Stimulated activated CD8-positive, alpha-beta memory T cell treated with anti-CD3 and anti-CD28 coated beads, Interleukin-2, amount 100 ng/mL, for 48 hours (primary cell): ENCODE measurements at places on chromosomes 2 and 18.

GRCh38 chr2:171564463-171564862, 42.2 kb downstream of the CYBRD1 start:
- DNase-seq = no peak

DNA sequence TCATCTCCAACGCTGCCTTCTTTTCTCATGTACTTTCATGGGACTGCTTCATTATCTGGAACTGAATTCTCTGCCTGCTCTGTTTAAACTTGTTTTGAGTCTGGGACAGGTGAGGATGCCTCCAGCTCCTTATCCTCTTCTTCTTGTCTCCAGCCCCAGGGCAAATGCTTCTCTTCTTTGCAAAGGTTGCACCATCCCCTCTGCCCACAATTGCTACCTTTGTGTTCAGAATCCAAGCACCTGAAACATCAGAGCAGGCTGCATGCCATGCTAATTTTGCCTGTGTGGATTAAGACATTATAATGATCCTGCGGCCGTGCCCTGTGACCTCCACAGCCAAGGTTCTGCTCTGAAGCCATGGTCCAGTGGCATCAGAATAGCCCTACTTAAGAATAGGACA, 309.5 kb downstream of the EPHA4 start:
- no peak for DNase-seq

DNA sequence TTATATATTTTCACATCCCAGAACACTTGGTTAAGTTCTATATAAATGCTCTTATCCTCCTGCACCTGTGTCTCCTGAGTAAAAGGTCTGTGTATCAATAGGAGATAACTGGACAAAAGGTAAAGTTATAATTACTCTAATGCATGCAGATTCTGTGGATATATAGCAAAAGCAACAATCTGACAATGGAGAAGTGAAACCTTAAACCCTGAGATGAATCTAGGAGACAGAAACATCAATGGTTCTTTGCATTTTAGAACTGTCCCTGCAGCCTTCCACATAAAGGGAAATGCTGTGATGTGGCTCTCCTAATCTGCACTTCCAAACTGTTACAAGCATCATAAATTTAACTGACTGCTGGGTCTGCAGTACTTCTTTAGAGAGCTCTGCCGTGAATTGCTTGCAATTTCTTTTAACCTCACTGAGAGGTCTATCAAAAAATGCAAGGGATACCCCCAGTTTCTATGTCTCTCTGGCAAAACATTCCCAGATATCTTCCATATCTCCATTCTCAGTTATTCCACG, 42.8 kb upstream of the FSIP2 start:
- no peak for DNase-seq

- DNase-seq = no peak
These were observed 235.2 kb downstream of the DYSF start for GRCh38 chr2:71688530-71688929.

DNA sequence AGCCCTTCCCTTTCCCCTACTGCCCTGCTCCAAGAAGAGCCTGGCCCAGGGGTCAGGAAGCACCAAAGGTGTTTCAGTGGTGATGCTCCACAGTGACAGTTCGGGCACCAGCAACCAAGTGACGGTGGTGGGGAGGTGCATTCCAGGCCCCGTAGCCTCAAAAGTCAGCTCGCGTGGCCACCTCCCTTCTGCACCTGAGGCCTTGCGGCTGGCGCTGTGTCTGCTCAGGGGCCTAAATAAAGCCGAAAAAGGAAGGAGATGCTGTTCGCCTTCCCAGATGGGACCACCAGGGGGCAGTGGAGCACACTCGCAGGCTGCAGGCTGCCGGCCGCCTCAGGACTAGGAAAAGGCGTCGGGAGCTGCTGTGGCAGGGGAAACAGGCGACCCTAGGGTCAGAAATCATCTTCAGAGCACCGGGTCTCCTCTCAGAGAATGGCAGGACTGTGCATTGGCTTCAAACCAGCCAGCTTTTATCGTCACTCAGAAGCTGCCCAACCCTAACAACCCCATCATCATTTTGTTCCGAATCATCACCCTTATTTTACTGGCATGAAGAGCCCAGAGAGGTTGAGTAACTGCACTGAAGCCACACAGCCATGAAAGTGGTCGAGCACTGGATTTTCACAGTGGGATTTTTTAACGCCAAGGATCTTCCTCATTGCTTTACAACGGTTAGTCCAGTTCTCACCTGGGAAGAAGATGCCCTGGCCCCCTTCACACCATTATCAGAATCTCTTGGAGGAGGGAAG, 213.0 kb upstream of the CELF4 start:
- peak; percentile 23 for DNase-seq

DNA sequence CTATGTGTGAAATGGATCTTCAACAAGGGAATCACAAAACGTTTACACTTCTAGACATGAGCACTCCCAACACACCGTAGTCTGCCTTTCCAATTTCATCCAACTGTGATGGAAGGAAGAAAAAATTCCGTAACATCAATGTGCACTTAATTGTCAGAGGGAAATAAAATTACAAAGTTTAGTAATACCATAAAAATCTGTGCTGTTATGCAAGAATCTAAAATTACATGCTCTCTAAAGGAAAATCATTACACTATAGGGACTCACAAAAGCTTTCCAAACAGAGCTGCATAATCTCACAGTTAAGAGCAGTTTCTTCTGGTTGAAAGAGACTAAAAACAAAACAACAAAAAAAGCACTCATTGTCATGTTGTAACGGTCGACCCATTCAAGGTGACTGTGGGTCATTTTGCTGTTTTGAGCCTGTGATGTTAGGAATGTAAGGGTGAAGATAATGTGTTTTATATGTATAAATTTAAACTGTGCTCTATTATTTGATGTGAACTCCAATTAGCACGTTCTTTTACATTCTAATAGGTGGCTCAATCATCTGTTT, 698.0 kb downstream of the TDRD15 start:
- no peak for DNase-seq

- DNase-seq = no peak
These were observed 903.3 kb upstream of the KLHL29 start for GRCh38 chr2:22481486-22482259.

DNA sequence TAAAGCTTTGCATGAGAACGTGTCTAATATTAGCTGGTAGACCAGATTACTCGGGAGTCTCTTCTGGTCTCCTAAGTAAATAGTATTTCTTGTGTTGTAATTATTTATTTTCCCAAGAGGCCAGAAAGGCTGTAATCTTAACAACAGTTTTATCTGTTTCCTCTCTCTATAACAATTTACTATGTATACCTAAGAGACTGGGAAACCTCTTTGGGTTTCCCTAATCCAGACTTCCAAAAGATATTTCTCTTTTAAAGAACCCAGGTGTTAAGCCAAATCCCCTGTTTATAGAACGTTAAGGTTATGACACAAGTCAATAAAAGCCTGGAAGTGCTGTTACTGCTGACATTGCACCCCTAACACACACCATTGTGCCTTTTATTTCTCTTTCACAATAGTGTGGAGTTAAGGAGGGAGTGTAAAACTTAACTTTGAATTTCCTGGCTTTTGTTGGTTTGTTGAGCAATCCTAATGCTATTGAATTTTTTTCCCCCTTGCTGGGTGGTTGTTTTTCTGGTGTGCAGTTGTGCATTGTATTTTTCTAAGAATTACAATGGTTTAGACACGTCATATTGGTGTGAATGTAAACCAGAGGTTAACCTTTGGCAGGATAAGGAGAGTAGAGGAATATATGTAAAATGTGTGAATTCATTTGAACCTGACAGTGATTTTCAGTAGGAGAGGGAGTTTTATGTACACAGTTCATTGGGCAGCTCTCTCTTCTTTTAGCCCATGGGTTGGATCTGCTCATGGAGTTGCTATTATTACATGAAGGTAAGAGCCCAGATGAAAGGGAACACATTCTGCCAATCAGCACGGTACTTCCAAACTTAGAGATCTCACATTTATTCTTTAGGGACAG, 192.8 kb downstream of the MTX2 start:
- no peak for DNase-seq

DNA sequence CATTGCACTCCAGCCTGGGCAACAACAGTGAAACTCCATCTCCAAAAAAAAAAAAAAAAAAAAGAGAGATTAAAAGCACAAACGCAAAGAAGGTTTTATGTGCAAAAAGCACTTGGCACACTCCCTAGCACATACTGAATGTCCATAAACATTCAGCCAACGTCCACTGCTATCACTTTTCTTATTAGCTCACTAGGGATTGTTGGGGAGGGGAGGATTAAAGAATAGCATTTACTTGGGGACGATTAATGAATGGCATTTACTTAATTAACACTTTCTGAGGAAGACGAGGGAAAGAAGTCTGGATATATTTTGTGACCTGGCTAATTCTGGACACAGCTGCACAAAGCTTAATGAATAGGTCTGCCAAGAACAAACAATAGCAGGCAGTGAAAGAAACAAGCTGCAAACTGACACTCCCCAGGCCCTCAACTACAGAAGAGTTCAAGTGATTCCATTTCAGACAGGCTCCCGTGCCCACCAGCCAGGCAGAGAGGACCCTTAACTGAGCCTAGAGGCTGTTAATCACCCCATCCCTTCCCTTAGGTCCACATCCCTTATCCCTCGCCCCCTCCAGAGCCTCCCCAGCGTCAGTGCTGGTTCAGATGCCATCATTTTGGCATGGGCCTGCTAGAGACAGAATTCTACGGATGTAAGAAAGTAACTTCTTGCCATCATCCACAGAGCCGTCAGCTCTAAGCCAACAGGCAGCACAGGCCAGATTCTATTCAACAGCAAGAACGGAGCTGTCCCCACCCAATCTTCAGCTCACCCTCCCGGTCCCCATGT, 7.4 kb downstream of the CYB5A start:
- no peak for DNase-seq

DNA sequence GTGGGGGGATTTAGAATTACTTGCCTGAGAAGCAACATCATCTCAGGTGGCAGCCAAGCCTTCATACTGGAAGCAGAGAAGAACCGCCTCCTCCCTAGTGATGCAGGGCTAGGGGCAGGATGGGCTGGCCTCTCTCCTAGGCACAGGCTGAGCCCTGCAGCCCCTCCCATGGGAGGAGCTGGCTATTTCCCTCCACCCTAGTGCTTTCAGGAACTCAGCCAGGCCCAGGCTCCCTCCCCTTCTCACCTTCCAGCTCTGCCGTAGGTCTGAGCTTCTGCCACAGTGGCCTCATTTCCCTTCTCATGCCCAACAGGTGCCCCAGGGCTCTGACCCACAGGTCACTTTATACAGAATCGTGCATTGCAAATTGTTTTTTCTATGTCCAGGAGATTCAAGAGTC, 31.0 kb downstream of the CENPA start:
- no peak for DNase-seq

- DNase-seq = no peak
These were observed 3.6 kb upstream of the COX7A2L start for GRCh38 chr2:42364658-42365057.

GRCh38 chr2:92072461-92073035, 2798.7 kb upstream of the TEKT4 start:
- DNase-seq = no peak

GRCh38 chr2:71613953-71614925, 160.9 kb downstream of the DYSF start:
- no peak for DNase-seq

DNA sequence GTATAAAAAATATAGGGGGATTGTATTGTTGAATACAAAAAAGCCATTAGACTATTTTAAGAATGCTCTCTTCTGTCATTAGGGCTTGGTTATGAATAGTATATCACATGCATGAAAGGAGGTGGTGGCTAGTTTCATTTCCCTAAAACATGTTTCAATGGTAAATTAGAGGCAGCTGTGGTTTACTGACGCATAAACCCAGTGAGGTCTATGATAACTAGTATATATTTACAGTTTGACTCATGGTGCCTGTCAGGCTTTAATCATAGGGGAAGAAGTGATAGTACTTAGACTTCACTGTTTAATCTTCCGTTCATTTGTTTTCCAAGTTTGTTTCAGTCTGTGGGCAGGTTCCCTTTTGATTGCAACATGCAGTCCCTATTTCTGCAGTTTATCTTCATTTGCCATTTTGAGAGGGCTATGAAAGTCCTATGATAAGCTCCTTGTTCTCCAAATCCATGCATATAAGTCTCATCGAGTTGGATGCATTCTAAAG, 55.1 kb upstream of the MAP4K3 start:
- no peak for DNase-seq

- DNase-seq = no peak
These were observed 13.0 kb upstream of the RTN4 start for GRCh38 chr2:55063226-55063625.

- no peak for DNase-seq
These were observed 99.4 kb upstream of the GALNT5 start for GRCh38 chr2:157158111-157158510.

- DNase-seq = no peak
These were observed 2.8 kb downstream of the NOL4 start for GRCh38 chr18:34221971-34222306.

GRCh38 chr2:231545105-231545902, 15.1 kb upstream of the NMUR1 start:
- DNase-seq = peak; percentile 44

DNA sequence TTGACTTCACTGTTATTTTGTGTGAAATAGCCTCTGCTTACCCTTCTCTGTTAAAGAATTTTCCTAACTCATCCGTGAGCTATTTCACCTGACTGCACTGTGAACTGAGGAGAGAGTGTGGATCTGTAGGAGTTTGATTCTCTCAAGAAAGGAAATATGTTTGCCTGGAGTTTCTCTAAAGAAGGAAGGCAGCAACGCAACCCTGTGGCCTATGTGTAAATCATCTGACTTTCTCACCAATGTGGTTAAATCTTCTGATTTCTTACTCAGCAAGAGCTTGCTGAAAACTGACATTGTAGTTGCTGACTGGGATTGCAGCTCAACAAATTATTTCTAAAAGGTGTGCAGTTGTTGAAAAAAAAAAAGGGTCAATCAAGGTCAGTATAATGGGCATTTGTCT, 153.9 kb upstream of the PELI1 start:
- DNase-seq = no peak

- no peak for DNase-seq
These were observed 60.7 kb upstream of the HDAC4 start for GRCh38 chr2:239461291-239462190.

DNA sequence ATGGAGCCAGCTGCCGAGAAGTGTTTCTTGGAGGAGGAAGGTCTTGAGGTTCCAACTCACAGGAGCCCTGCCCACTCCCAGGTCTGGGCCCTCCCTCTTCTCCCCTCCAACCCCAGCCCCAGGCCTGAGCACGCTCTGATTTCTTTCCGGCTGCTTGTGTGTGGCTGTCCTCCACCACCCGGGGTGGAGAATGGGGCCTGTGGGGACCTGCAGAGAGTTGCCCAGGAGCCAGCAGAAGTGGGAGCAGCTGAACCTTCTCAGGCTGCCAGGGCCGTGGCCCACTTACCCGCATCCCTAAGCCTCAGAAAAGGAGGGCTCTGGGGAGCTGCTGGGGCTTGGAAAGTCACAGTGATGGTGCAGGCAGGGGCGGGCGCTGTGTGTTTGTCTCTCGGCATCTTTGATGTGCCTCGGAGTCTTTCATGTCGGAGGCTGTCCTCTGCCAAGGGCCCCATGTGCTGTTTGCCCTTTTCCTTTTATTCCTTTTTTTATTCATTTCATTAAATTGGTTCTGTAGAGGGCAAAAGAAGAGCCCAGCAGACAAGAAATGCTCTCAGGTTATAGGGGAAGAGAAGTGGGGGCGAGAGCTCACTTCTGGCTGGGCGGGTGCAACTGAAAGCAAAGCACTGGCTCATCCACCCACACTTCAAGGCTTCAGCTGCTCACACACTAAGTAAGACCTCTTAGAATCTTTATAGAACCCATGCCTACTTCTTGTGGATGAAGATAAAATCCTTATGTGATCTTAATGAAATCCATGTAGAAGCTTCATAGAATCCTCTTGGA, 52.5 kb downstream of the SDC1 start:
- DNase-seq = no peak

GRCh38 chr2:3482363-3482821, 36.9 kb downstream of the ADI1 start:
- no peak for DNase-seq

GRCh38 chr2:401019-401679, 113.3 kb upstream of the ALKAL2 start:
- DNase-seq = no peak

- no peak for DNase-seq
These were observed 8.9 kb downstream of the ZFP36L2 start for GRCh38 chr2:43217228-43218154.
